ENCODE measurements at places on chromosomes 12 and 14.
A peak's percentile ranks its signal among the peaks of the same experiment; 100 is the strongest.

DNA sequence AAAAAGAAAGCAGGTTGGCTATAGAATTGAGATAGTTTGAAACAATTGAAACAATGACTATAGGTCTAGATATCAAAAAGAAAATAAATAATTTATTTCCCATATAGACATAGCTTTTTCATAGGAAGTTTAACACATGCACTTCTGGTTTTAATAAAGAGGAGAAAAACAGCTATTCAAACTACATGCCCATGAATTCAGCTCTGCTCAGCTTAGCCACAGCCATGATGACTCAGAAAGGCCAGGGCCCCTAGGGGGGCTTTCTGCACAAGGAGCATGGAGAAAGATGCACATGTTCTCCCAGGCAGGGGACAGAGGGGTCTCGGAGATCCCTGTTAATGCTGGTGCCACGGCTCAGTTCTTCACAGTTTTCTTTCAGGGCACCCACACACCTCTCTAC, 114.0 kb downstream of the GALC start:
- H3K27ac ChIP-seq: no peak overlapping the region
- H3K4me3 ChIP-seq: no peak overlapping the region
- H3K4me1 ChIP-seq: peaks cover 6% of the 10 kb centered on the region
- no peaks in the 10 kb centered on the region for H3K27me3 ChIP-seq

- H3K36me3 ChIP-seq: peaks cover 5% of the 10 kb centered on the region
- DNase-seq: no peak
- H3K4me1 ChIP-seq: peaks cover 10% of the 10 kb centered on the region
- H3K27me3 ChIP-seq: peaks cover 13% of the 10 kb centered on the region
Observed at GRCh38 chr12:12563290-12563928, 746 bp upstream of the DUSP16 start.

- H3K4me3 ChIP-seq: no peak overlapping the region
- no peaks in the 10 kb centered on the region for H3K27me3 ChIP-seq
- H3K27ac ChIP-seq: no peak overlapping the region
- no peak for DNase-seq
- H3K4me1 ChIP-seq: peaks cover 2% of the 10 kb centered on the region
- H3K36me3 ChIP-seq: peaks cover 9% of the 10 kb centered on the region
Observed at GRCh38 chr14:71751264-71751663, 181.0 kb upstream of the RGS6 start.

GRCh38 chr14:20623798-20624197, 17.7 kb downstream of the OR6S1 start:
- no peak overlapping the region for H3K4me3 ChIP-seq
- peaks cover 4% of the 10 kb centered on the region for H3K36me3 ChIP-seq
- H3K27ac ChIP-seq: peak overlapping the region; percentile 62
- H3K27me3 ChIP-seq: peaks cover 17% of the 10 kb centered on the region

- peak overlapping the region; percentile 99 for H3K4me3 ChIP-seq
- H3K27me3 ChIP-seq: peaks cover 14% of the 10 kb centered on the region
- DNase-seq: no peak
- H3K36me3 ChIP-seq: peaks cover 5% of the 10 kb centered on the region
- peaks cover 29% of the 10 kb centered on the region for H3K4me1 ChIP-seq
Observed at GRCh38 chr14:92122351-92122677, 545 bp downstream of the CPSF2 start.

DNA sequence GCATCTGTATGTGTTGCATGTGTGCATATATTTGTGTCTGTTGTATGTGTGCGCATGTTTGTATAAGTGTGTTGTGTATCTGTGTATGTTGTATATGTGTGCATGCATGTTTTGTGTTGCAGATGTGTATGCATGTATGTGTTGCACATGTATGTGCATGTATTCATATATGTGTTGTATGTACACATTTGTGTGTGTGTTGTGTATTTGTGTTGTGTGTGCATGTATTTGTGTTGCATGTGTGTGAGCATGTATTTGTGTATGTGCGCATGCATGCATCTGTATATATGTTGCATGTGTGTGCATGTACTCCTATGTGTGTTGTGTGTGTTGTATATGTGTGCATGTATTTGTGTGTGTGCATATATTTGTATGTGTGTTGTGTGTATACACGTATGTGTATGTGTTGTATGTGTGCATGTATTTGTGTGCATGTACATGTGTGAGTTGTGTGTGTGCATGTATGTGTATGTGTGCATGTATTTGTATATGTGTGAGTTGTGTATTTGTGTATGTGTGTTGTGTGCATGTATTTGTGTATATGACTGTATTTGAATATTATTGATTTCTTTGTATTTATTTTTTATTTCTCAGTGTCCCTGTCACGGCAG, 16.8 kb downstream of the SLC8B1 start:
- H3K4me3 ChIP-seq: peak overlapping the region; percentile 52
- H3K27me3 ChIP-seq: peaks cover 6% of the 10 kb centered on the region
- H3K36me3 ChIP-seq: peaks cover 38% of the 10 kb centered on the region
- DNase-seq: no peak
- H3K4me1 ChIP-seq: peaks cover 4% of the 10 kb centered on the region

GRCh38 chr12:130587966-130588365, 128.1 kb downstream of the RIMBP2 start:
- H3K27me3 ChIP-seq: peaks cover 4% of the 10 kb centered on the region
- H3K27ac ChIP-seq: no peak overlapping the region
- no peak overlapping the region for H3K4me3 ChIP-seq
- peaks cover 5% of the 10 kb centered on the region for H3K4me1 ChIP-seq
